ENCODE measurements at places on chromosomes 16 and 17. TPM values are rescaled to one million over a fixed set of nuclear protein-coding genes. Genes with fewer than 3 reads are reported as not detected.

Gene SGCA
- not detected for total RNA-seq

DNA sequence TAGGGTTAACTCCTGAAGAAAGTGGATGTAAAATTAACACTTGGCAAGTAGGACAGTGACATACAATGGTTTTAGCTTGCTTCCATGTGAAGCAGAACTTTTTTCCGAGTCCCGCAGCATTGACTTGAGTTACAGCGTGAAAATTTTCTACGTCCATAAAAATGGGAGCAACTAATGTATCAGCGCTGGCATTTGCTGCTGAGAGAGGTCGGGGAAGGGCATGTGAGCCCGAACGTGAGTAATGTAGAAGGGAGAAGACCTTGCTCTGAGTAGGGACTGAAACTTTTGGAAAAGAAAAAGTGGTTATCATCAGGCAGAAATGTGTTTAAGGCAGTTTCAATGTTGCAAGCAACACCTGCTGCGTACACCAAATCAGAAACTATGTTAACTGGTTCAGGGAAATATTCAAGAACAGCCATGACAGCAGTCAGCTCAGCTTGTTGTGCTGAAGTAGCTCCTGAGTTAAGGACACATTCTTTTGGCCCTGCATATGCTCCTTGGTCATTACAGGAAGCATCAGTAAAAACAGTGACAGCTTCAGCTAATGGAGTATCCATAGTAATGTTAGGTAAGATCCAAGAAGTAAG lies 70.9 kb upstream of the ARL4D start:
- H3K36me3 ChIP-seq, result no peaks in the 10 kb centered on the region
- peak; percentile 25 for DNase-seq
- no peak overlapping the region for H3K27ac ChIP-seq

DNA sequence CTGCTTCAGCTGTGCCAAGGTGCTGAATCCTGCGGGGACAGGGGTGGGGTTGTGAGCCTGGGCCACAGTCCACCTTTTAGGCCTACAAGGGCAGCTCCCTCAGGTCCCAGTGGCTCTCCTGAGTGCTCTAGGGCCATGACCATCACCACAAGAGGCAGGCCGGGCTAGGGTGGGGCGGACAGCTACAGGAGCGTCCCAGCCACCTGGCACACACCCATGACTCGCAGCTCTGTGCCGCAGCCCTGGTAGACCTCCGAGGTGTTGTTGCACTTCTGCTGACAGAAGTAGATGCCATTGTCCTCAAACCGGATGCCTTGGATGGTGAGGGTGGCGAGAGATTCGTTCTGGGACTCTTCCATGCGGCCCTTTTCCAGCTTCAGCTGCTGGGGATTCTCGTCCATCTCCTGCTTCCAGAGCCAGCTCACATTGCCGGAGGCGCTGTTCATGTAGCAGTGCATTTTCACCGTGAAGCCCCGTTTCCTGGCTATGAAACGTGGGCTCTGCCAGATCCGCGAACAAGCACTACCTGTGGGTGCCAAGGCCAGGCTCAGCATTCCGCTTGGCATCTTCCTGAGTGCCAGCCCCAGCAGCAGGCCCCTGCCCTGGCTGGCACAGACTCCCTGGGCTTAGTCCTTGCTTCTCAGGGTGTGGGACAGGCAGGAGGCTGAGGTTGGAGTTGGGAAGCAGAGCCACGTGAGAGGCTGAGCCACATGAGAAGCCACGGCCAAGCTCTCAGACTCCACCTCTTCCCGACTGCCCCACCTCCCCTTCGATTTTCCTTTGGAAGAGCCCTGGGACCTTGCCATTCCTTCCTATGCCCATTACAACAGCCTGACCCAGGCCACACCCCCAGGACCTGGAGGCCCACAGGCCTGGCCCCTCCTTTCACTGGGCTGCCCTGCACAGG lies 2.0 kb downstream of the CD79B start:
- no peaks in the 10 kb centered on the region for H3K36me3 ChIP-seq
- H3K4me3 ChIP-seq, result no peak overlapping the region
- no peaks in the 10 kb centered on the region for H3K4me1 ChIP-seq
- H3K27ac ChIP-seq, result no peak overlapping the region
- H3K27me3 ChIP-seq, result peaks cover 7% of the 10 kb centered on the region

GRCh38 chr17:6712854-6713129 lies 377 bp downstream of the SLC13A5 start:
- H3K4me1 ChIP-seq, result no peaks in the 10 kb centered on the region
- no peak overlapping the region for H3K27ac ChIP-seq
- DNase-seq, result no peak
- H3K27me3 ChIP-seq, result peaks cover 35% of the 10 kb centered on the region

DNA sequence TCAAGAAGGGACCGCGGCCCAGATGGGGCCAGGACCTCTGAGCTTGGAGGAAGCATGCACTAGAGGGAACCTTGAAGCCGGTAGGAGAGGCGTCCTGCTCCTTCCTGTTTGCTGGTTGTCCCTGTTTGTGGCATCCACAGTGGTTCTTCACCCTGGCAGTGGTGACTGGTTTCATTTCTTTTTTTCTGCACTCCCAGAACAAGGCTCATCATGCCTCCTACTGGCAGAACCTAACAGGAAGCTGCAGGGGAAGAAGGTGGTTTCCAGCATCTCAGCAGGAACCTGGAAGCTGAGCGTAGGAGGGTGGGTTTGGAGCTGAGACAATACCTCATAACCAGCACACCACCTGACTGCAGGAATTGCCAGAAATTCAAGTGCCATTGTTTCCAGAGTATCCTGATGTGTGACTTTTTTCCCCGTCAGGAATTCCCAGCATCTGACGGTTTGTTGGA lies 5.8 kb downstream of the TMEM231 start:
- H3K27me3 ChIP-seq, result no peaks in the 10 kb centered on the region
- H3K27ac ChIP-seq, result no peak overlapping the region
- no peak overlapping the region for H3K4me3 ChIP-seq
- DNase-seq, result peak; percentile 49
- no peaks in the 10 kb centered on the region for H3K4me1 ChIP-seq

Gene CCL14
- not detected for total RNA-seq

Gene AHSP
- total RNA-seq, result not detected

DNA sequence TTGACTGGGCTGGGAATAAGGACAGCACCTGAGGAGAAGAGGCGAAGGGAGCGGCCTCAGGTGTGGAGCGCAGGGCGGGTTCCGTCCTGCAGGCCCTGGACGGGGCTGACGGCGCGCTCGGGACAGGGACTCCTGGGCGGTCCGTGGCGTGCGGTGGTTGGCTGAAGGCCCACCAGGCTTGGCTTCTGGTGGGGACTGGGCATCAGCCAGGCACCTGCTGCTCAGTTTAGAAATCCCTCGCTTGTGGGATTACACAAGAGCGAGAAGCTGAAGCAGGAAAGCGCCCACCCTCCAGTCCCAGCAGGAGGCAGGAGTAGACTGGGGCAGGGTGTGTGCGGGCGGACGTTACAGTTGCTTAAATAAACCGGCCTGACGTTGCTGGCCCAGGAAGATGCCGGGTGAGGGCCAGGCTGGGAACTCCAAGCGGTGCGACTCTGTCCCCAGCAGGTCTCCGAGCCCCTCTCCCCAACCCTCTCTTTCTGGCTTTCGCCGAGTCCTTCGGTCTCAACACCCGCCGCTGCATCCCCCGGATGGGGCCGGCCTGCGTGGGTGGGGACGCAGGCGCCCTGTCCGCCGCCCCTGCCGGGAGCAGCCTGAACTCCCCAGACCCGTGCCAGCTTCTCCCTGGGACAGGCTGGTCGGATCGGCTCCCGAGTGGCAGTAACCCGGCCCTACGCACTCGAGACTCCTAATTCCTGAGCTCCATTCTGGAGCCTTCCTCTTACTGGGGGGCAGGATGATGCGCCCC lies 639 bp downstream of the MIF4GD start:
- no peaks in the 10 kb centered on the region for H3K27me3 ChIP-seq
- peaks cover 7% of the 10 kb centered on the region for H3K36me3 ChIP-seq
- DNase-seq, result peak; percentile 88
- peak overlapping the region; percentile 93 for H3K4me3 ChIP-seq
- H3K4me1 ChIP-seq, result peaks cover 27% of the 10 kb centered on the region

DNA sequence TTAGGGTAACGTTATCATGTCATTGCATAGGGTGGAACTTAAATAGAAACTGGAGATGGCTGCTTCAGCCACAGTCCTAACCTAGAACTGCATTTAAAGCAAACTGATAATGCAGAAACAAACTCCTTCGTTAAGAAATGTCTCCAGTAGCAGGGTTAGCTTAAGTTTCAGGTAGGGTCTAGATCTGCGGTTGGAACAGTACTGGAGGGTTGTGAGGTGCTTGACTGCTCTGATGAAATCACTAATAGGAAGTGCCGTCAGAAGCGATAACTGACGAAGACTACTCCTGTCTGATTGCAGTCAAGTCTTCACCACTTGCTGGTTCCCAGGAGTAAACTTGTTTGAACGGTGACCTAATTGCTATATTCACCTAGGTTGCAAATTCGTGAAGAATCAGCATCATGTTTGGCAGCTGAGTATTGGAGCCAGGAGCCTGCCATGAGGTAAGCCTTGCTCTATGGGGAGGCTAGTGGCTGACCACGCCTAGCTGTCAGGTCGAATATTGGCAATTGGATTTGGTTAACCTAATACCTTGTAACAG lies 24.5 kb downstream of the TRPV2 start:
- no peaks in the 10 kb centered on the region for H3K27me3 ChIP-seq
- peaks cover 29% of the 10 kb centered on the region for H3K4me1 ChIP-seq
- peak overlapping the region; percentile 66 for H3K27ac ChIP-seq
- peak; percentile 37 for DNase-seq
- H3K4me3 ChIP-seq, result peak overlapping the region; percentile 99

- H3K27ac ChIP-seq, result peak overlapping the region; percentile 30
- H3K4me3 ChIP-seq, result no peak overlapping the region
- peaks cover 41% of the 10 kb centered on the region for H3K4me1 ChIP-seq
- H3K27me3 ChIP-seq, result no peaks in the 10 kb centered on the region
These were observed 60.9 kb downstream of the SPAG9 start for GRCh38 chr17:51059781-51060180.

DNA sequence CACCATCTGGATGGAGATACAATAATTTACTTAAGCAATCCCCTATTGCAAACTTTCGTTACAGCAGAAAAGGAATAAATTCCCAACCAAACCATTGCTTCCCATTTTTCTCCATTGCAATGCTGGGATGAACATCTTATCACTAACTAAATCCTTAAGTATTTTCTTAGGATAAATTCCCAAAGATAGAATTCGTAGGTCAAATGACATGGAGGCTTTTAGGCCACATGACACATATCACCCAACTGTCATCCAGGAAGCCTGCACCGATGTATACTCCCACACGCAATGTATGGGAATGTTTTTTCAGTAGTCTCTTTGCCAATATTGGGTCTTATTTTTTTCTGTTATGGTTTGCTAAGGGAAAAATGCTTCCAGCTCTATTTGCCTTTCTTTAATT lies 1.6 kb upstream of the TLCD2 start:
- H3K4me3 ChIP-seq, result peak overlapping the region; percentile 94
- H3K27me3 ChIP-seq, result no peaks in the 10 kb centered on the region
- peaks cover 33% of the 10 kb centered on the region for H3K4me1 ChIP-seq
- peaks cover 30% of the 10 kb centered on the region for H3K36me3 ChIP-seq

DNA sequence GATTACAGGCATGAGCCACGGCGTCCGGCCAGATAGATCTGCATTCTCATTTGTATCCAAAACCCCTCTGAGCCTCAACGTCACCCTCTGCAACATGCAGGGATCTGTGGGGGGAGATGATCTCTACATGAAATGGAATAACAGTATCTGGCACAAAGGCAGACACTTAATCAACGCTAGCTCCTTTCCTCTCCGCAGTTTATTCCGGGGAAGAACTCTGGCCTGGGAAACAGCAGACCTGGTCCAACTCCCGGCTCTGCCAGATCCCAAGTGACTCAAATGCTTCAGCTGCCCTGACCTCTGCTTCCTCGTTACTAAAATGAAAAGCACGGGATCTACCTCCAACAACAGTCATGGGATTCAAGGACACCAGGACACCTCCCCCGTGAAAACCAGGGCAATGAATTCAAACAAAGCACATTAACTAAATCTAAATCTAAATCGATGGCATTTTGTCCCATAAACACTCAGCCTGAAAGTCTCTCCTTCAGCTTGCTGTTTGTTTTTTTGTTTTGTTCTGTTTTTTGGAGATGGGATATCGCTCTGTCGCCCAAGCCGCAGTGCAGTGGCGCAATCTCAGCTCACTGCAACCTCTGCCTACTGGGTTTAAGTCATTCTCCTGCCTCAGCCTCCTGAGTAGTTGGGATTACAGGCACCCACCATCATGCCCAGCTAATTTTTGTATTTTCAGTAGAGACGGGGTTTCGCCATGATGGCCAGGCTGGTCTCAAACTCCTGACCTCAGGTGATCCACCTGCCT lies 78.2 kb downstream of the NXN start:
- H3K27me3 ChIP-seq, result no peaks in the 10 kb centered on the region
- peak overlapping the region; percentile 43 for H3K4me3 ChIP-seq
- peaks cover 37% of the 10 kb centered on the region for H3K4me1 ChIP-seq
- no peaks in the 10 kb centered on the region for H3K36me3 ChIP-seq

Gene SPIRE2
- total RNA-seq, result not detected

DNA sequence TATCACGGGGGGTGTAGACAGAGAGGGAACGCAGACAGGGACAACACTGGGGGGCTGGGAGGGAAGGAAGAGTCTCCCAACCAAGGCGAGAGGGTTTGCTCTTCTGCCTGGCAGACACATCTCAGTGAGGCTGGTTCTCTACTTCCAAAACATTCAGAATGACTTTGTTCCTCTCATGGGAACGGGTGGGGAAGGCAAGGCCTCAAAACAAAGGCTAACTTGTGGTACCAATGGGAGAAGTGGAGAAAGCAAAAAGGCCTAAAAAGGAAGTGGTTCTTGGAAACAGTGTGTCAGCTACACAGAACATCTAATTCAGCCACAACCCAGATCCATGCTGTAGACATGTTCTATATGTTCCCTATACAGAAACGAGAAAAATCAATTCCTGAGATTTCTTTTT lies 7.5 kb downstream of the FLOT2 start:
- no peaks in the 10 kb centered on the region for H3K36me3 ChIP-seq
- H3K4me1 ChIP-seq, result no peaks in the 10 kb centered on the region
- H3K27me3 ChIP-seq, result no peaks in the 10 kb centered on the region
- no peak for DNase-seq
- no peak overlapping the region for H3K27ac ChIP-seq
- H3K4me3 ChIP-seq, result no peak overlapping the region

- H3K36me3 ChIP-seq, result no peaks in the 10 kb centered on the region
- no peak overlapping the region for H3K4me3 ChIP-seq
- no peaks in the 10 kb centered on the region for H3K27me3 ChIP-seq
- peaks cover 42% of the 10 kb centered on the region for H3K4me1 ChIP-seq
These were observed 82.1 kb downstream of the KSR1 start for GRCh38 chr17:27538156-27538955.

- no peaks in the 10 kb centered on the region for H3K27me3 ChIP-seq
- DNase-seq, result no peak
- H3K4me1 ChIP-seq, result no peaks in the 10 kb centered on the region
These were observed 30.7 kb downstream of the MYH3 start for GRCh38 chr17:10626390-10626789.

Gene NUPR1
- total RNA-seq, result 54.8 TPM

Gene VAT1L
- total RNA-seq, result 7.1 TPM

Gene BIRC5
- total RNA-seq, result 30.9 TPM

Measured in GM23248 (cell line).